ENCODE measurements at places on chromosomes 3 and 15.
A peak's percentile ranks its signal among the peaks of the same experiment; 100 is the strongest.

DNA sequence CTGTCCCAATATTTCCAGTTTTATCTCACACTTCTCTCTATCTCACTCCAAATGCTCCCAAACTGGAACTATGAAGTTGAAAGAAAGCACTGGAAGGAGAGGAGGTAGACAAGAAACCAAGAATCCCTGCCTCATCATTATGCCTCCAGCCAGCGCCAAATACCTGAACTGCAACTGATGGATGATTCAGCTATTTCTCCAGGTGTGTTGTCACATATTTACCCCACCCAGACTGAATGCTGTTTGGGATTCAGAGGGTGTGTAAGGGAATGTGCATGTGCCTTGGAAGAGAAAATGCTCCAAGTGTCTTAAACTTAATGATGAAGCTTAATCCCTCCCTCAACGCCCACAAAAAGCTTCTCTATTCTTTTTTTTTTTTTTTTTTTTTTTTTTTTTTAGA is 269.5 kb upstream of the ATP11B start:
- no peak for DNase-seq

GRCh38 chr3:51712038-51712420 is 5.2 kb downstream of the GRM2 start:
- DNase-seq: no peak

DNA sequence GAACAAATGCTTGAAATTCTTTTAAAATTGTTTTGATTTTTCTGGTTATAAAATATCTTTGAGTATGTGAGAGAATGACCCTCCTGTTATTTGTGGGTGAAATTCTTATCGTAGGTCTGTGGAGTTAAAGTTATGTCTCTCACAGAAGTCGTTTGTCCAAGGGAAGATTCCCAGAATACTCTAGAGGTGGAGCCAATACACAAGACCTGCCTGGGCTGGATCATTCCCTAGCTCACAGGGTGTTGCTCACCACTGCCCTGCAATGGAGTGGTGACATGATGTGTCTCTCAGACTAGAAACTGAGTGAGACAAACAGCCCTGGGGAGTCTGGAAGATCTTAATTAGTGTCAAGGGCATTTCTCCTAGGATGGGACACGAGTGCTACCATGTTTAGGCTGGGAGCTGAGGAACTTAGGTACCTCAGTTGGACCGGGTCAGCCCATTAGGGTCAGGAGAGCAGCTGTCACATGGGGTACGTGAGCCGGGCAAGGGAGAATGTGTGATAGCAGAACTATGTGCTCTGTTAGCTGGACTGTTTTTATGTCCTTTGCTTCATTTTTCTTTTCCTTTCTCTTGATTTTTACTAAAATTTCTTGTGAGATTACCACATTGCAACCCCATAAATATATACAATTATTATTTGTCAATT is 53.6 kb upstream of the MYO5C start:
- no peak for DNase-seq

- DNase-seq: no peak
Observed at GRCh38 chr3:185846037-185846436, 21.2 kb upstream of the IGF2BP2 start.

DNA sequence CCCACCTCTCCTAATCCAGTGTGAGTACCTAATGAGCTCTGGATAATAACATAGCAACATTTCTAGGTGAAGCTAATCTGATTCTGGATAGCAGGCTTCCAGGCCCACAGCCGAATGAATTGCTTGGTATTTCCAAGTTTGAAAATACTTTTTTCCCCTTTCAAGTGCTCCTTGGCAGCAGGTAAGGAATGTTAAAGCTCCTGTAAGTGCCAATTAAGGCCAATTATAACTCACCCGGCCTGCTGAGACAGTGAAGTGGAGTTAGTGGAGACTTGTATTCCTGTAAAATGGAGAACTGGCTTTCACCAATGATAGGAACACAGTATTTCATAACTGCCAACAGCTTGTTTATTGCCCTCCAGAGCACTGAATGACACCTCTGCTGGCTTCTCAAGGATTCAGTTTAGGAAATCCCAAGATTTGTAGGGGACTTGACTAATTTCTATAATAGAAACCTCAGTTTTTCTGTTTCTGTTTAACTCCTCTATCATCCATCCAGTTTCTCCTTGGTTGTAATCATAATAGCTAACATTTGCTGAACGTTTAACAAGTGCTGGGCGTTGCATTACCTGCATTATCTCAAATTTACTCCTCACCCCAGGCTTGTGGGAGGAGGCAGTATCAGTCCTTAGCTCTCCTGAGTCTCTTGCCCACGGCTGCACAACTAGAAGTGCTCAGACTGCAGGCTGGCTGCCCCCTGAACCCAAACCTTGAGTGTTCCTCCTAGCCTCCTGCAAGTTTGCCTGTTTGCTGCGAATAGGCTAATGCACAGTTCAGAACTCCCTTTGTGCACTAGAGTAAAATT is 52.7 kb upstream of the SCAANT1 start:
- no peak for DNase-seq

- no peak for DNase-seq
Observed at GRCh38 chr3:18853269-18853668, 295.0 kb upstream of the KCNH8 start.

DNA sequence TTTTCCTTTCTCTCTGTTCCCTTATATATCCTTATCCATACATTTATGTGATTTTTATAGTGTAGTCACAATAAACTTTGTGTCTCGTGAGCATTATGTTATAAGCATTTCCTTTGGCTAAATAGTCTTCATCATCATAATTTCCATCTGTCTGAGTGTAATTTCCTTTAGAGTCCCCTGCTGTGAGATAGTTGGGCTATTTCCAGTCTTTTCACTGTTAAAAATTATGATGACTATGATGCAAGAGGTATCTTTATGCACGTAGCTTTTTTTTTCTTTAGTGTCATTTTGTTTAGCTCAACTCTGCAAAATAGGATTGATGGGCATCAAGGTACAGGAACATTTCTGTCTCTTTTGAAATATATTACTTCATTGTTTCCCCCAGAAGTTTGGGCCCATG is 26.9 kb upstream of the CA12 start:
- no peak for DNase-seq

DNA sequence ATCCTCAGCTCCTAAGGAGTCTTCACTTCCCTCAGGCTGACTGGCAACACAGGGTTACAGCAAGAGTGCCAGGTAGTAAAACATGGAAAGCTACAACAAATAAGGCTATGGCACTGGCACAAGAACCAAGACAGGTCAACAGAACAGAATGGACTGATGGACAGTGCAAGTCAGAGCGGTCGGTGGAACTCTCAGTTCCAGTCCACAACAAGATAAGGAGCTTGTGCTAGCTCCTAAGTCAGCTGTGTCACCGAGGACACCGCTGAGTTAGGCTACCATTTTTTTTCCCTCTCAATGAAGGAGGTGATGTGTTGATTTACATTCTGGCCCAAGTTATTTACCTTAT is 55.9 kb upstream of the LIMD1 start:
- no peak for DNase-seq

- DNase-seq: no peak
Observed at GRCh38 chr15:98582900-98583554, 65.3 kb upstream of the IGF1R start.

GRCh38 chr3:194389269-194389668 is 9.8 kb downstream of the GP5 start:
- DNase-seq: no peak

GRCh38 chr15:55372701-55373440 is 35.3 kb downstream of the CCPG1 start:
- DNase-seq: no peak

- no peak for DNase-seq
Observed at GRCh38 chr3:166425900-166426611, 588.8 kb upstream of the BCHE start.

GRCh38 chr3:106401666-106402490 is 533.1 kb upstream of the CBLB start:
- DNase-seq: no peak

- DNase-seq: no peak
Observed at GRCh38 chr15:64030123-64030522, 16.2 kb downstream of the DAPK2 start.

DNA sequence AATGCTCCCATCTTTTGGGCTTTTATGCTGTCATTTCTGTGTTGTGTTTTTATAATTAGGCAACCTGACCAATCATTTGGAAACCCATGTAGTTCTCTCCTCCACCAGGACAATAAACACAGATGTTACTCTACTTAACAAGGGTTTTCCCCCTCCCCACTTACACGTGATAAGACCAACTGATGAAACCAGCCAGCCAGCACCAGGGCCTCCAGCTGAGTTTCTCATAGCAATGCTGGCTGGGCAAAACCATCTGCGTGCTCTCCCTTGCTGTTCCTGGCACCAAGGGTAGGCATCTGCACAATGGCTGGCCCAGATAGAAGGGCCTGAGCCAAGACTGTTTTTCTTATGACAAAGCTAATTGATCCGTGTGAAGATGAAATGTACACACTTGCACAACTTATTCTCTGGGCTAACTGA is 310.4 kb downstream of the PLCL2 start:
- no peak for DNase-seq

GRCh38 chr15:34314491-34315490 is 22.8 kb downstream of the SLC12A6 start:
- DNase-seq: no peak

DNA sequence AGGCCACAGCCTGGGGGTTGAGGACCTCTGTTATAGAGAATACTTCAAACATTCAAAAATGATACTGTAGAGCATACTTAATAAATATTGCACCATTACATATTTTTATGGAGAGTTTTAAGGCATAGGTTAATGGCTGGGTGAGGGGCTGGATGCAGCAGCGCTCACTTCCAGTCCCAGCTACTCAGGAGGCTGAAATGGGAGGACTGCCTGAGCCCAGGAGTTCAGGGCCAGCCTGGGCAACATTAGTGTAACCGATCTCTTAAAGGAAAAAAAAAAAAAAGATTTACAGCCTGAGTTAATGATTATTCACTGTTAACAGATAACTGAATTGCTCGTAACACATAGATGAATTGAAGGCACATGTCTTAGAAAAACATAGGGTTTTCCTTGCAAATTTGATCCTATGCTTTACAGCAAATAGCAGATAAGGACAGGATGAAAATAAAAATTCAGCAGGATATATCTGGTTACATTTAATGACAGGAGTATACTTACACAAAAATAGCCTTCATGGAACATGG is 282.9 kb downstream of the TBC1D5 start:
- no peak for DNase-seq

- peak; percentile 36 for DNase-seq
Observed at GRCh38 chr15:77819048-77819850, 186.5 kb upstream of the LINGO1 start.

DNA sequence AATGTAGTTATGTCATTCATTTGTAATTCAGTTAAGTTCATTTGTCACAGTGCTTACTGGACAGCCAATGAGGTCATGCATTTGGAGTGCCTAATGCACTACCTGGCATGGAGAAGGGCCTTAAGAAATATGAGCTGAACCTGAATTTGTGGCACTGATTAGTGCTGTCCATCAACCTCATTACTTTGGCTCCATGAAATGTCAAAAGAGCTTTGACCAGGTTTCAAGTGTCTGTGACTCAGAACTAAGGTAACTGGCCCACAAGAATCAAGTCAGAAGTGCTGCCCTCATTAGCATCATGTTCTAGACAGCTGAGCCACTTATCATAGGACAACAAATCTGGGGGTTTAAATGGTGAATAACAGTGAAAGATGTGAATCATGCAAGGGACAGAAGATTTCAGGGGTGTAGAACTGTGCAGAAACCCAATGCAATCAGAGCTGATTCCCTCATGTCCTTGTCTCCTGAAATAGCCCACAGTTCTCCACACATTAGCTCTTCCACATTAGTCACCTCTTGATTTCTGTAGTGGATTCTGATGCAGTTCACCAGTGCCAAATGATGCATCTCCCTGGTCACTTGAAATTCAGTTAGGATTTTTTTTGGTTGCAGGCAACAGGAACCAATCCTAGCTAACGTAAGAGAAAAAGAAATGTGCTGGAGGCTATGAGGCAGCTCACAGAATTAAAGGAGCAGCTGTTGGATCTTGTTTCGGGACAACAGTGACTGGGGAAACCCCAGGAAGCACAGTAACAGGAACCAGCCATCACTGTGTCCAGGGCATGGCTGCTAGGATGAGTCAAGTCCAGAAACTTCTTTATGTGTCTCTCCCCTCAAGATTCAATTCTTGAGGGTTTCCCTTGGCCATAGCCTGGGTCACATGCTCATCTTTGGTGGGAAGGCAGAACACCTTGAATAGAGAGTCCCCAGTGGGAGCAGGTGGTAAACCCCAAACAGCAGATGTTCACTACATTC is 38.7 kb downstream of the CHST2 start:
- DNase-seq: no peak
